T-helper 9 cell (primary cell): ENCODE measurements at places on chromosomes 13 and 19.

- no peak for DNase-seq
Measured at GRCh38 chr13:51834581-51835171, 10.3 kb downstream of the TMEM272 start.

GRCh38 chr13:45295536-45295935, 45.4 kb downstream of the TPT1 start:
- no peak for DNase-seq

DNA sequence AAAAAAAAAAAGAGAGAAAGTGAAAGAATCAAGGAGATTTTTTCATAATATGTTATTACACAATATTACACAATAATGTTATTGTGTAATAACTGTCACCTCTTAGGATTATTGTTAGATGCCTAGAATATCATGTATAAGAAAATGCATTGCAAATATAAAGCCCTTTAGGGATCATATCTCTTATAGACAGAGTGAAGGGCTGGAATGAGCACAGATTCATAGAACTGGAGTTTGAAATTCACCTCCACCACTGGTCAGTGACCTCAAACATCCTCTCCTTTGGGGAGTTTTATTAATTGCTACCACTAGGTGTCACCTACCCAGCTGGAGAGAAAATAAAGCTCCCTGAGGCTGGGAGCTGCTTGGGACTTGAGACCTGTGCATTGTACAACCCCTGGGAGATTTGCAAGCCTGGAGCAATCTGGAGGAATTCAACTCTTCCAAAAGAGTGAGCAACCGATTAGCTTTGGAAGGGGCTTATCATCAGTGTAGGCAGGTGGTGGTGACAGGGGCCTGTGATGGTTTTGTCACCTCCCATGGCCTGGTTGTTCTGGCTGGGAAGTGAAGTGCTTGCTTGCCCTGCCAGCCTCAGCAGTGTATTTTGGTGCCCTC, 30.3 kb upstream of the FRY start:
- DNase-seq, result no peak

- no peak for DNase-seq
Measured at GRCh38 chr13:50762969-50763567, 80.4 kb downstream of the DLEU7 start.

GRCh38 chr13:87344176-87344575, 327.0 kb upstream of the SLITRK5 start:
- DNase-seq, result no peak

- no peak for DNase-seq
Measured at GRCh38 chr13:60572003-60572798, 175.2 kb downstream of the TDRD3 start.

- no peak for DNase-seq
Measured at GRCh38 chr13:99548448-99548847, 47.2 kb downstream of the TM9SF2 start.

DNA sequence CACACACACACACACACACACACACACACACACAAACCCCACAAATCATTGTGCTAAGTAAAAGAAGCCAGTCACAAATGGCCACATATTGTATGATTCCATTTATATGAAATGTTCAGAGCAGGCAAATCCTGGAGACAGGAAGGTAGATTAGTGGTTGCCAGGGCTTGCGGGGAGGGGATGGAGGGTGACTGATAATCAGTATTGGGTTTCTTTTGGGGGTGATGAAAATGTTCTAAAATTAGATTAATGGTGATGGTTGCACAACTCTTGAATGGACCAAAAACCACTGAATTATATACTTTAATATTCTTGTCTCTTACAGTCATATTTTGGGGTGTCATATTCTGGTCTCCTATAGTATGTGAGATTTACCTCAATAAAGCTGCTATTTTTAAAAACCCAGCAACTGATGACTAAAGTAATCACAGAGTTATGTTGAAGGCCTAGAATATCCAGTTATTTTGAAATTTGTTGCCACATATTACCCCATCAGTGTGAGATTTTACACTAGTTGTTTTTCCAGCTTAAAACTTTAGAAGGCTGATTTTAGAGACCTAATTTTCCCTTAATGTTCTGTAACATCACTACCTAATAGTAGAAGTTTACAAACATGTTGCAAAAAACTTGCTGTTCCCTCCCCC, 20.3 kb downstream of the FLT1 start:
- no peak for DNase-seq

- no peak for DNase-seq
Measured at GRCh38 chr19:48770266-48770665, 14.9 kb downstream of the FGF21 start.

- no peak for DNase-seq
Measured at GRCh38 chr19:21824679-21825078, 11.3 kb downstream of the ZNF43 start.

DNA sequence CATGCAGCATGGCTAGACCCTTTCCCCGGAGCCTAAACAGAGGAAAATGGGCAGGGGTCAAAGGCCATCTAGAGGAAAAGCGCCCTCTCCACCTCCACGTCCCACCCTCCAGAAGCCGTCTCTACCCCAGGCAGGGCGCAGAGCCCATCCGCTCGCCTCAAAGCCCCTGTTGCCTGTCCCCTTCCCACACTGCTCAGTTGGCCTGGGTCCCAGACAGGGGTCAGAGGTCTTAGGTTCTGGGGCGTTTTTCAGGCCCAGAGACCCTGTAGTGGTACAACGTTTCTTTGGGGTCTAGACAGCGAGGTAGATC, 285 bp downstream of the TMEM143 start:
- no peak for DNase-seq

DNA sequence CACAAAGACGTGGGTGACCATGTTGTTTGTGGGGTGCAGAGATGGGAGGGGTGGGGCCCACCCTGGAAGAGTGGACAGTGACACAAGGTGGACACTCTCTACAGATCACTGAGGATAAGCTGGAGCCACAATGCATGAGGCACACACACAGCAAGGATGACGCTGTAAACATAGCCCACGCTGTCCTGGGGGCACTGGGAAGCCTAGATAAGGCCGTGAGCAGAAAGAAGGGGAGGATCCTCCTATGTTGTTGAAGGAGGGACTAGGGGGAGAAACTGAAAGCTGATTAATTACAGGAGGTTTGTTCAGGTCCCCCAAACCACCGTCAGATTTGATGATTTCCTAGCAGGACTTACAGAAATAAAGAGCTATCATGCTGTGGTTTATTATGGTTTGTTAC, 5.6 kb downstream of the KLK2 start:
- no peak for DNase-seq

- no peak for DNase-seq
Measured at GRCh38 chr13:34011552-34012085, 193.7 kb downstream of the RFC3 start.

DNA sequence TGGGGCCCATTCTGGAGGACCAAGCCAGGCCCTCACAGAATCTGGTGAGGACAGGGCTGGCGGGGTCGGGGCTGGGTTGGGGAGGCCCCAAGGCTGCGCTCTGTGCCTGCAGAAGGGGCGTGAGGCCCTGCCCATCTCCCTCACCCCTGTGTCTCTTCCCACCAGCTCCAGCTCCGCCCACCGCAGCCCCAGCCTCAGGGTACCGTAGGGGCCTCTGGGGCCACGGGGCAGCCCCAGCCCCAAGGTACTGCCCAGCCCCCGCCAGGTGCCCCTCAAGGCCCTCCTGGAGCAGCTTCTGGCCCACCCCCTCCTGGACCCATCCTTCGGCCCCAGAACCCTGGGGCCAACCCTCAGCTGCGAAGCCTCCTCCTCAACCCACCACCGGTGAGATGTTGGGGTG, 15.4 kb upstream of the PTOV1 start:
- DNase-seq, result no peak

DNA sequence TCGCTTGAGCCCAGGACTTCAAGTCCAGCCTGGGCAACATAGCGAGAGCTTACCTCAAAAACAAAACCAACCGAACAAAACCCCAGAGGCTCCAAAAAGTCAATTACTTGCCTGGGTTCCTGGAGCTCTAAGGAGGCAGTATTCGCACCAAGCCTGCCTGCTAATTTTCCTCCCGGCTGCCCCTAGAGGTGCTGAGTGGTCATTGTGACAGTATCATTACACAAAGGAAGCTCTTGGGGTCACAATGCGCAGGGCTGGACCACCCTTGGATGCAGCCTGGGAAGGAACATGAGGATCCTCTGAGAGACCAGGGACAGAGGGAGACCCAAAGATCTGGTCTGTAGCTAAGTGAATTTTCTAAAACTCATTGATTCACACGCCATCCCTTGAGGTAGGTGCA, 8.5 kb upstream of the PEX11G start:
- DNase-seq, result no peak

- DNase-seq, result no peak
Measured at GRCh38 chr19:54196536-54196935, 4.1 kb upstream of the RPS9 start.

DNA sequence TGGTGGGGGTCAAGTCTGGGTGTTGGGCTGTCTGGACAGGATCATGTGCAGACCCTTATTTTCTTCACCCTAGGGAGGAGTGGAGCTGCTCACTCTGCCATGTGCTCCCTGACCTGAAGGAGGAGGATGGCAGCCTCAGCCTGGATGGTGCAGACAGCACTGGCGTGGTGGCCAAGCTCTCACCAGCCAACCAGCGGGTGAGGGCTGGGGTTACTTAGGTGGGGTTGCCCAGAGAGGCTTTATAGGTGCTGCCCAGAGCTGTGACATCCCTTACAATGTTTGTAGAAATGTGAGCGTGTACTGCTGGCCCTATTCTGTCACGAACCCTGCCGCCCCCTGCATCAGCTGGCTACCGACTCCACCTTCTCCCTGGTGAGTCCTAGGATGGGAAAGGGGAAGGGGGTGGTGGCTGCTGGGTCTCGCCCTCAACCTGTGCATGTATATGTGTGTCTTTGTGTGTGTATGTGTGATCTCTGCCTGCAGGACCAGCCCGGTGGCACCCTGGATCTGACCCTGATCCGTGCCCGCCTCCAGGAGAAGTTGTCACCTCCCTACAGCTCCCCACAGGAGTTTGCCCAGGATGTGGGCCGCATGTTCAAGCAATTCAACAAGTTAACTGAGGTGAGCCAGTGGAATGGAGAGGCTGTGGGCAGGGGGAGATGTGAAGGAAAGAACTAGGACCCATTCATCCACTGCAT, 5.1 kb downstream of the CHMP2A start:
- no peak for DNase-seq
